ENCODE measurements at places on chromosomes 6 and 20. TPM values are rescaled to one million over a fixed set of nuclear protein-coding genes. Genes with fewer than 3 reads are reported as not detected.

DNA sequence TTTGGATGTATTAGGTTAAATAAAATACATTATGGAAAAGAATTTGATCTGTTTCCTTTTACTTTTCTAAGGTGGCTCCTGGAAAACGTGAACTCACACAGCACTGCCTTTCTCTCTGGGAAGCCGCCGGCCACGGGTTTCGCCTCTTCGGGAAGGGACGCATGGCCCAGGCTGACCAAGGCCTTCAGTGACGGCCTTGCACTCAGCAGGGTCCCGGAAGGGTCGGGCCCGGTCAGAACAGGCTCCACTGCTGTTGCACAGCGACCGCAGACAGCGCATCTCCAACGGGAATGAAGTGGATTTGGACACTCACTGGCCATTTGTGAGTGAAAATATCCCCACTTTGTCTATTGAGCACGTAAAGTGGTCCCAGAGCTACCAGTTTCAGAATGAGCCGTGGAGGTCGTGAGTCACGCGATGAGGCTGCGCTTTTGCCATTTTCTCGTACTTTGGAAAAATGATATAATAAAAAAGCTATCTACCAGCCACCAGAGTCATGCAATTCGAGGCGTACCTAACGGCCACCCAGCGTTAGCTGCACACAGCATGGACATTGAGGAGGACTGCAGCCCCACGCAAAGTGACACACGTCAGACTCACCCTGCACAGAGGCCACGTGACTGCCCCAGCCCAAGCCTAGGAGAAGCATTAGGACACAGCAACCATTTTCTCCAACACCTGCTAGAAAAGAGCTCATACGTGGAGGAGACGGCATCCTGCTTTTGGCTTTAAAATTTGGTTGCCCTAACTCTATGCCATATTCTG lies 244.3 kb downstream of the TTLL2 start:
- no peak for DNase-seq

DNA sequence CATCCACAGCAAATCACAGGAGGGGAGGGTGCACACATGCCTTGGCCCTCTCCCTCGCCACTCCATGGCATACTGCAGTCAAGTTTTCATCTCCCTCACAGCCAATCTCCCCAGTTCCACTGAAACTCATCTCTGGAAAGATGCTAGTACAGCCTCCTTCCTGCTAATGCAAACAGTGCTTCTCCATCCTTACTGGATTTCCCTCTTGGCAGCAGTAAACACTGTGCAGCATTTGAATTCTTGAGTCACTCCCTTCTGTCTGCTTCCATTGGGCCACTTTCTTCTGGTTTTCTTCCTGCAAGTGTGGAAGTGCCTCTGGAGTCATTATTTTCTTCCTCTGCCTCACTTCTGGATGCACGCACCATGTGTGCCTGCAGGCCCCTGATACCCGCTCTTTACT lies 460.3 kb downstream of the QKI start:
- no peak for DNase-seq

GRCh38 chr6:75023634-75024033 lies 182.2 kb downstream of the COL12A1 start:
- no peak for DNase-seq

DNA sequence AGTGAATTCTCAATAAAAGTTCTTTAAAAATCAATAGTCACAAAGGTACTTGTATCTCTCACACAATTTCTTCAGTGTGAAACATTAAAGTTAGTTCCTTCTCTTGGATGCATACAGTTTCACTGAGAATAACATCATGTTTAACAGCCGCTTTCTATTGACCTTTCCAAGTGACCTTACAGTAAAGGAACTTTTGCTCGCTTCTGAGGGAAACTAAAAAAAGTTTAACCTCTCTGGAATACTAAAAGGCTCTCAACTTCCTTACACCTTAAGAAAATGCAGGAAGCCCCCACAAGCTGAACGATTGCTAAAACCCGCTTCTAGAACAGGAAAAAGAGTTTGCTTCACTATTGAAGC lies 1.3 kb downstream of the RRAGD start:
- DNase-seq: no peak

DNA sequence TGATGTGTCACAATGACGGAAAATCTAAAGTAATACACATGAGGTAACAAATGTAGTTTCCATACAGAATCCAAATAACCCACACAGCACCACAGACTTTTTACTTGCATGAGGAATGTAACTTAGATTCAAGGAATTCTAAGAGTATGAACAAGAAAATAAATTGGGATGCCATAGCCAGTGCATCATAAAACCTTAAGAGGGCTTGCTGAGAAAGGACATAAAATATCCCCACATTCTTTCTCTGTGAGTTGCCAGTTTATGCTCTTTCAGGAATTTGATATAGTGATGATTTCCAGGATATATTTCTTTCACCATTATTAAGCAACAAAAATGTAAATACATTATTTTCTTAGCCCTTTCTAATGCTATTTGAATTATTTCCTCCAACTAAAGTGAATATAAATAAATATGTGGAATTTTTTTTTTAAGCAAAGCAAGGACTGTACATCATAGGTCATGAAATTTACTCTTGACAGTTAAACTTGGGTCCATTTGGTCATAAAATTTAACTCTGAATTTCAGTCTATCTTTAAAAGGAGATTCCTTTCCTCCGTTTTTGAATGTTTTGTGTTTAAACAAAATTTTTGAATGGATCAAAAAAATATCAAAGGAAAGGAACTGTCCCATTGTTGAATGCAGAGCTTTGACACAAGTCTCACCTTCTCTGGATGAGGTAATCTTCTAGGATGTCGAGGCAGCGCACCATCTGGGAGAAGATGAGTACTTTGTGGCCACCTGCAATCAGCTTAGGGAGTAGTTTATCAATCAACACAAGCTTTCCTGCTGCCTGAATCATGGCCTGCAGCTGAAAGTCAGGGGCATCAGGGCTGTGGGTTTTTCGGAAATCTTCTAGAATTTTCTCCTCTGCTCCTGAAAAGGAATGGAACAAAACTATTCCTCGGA lies 116.3 kb upstream of the EMILIN3 start:
- DNase-seq: peak; percentile 6

GRCh38 chr20:1381753-1382591 lies 10.9 kb downstream of the FKBP1A start:
- DNase-seq: no peak

DNA sequence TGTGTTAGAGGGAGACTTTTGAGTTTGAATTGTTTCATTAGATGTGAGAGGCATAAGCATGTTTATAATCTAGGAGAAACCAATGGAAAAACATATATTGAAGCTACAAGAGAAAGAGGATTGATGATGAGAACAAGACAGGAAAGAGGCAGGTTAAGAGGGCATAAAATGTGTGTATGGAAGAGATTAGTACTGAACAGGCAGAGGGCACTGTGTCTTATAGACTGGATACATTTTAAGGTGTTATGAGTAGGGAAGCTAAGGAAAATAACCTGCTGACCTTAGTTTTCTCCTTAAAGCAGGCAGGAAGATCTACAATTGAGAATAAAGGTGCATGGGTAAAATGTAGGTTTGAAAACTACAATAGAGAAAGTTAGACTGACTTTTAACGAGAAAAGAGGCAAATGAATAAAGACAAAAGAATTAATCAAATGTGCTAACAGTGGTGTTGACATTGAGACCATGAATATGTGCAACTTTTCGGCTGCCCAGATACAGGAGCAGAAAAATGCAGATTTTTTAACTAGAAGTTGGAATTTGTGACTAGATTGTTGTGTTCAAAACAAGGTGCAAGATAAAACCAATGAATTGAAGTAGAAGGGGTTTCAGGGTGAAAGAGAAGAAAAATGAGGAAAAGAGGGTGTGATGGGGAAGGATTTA lies 846.3 kb downstream of the HACE1 start:
- no peak for DNase-seq

The CYP39A1 gene
- 7.2 TPM for total RNA-seq

- no peak for DNase-seq
Observed at GRCh38 chr6:113763311-113763766, 93.8 kb upstream of the MARCKS start.

DNA sequence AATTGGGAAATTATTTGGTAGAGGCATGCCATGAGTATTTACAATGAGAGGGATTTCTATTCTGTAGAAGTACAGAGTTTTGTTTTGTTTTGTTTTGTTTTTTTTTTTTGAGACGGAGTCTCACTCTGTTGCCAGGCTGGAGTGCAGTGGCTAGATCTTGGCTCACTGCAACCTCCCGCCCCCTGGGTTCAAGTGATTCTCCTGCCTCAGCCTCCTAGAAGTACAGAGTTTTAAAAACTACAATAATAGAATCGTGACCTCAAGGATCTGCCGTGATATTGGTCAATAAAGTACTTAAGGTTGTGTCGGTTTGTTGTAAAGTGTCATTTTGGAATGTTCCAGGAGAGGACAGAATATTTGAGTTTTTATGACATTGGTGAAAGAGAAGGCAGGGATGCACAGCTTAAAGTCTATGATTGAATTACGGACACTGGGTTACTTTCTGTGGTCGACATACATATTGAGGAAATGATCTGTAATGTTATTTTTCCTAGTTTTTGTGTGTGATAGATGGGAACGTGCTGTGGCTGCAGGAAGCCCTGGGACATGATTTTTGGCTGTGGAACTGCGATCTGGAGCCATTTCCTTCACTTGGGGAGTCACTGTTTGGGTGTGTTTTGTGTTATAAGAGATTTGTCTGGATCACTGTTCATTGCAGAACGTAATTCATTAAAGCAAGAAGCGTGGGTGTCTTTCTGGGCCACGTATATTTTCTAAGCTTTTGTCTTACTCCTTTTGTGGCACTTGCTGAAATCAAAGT lies 59.6 kb downstream of the TIAM2 start:
- no peak for DNase-seq

All from MCF 10A (cell line).